Activated B cell treated with CpG ODN at 0.5 μM for 24 hours (primary cell): ENCODE measurements at places on chromosomes 13 and 19. TPM values are rescaled to one million over a fixed set of nuclear protein-coding genes. Genes with fewer than 3 reads are reported as not detected.

GRCh38 chr19:4316956-4317355, 12.6 kb downstream of the FSD1 start:
- DNase-seq, result no peak

- DNase-seq, result no peak
Measured at GRCh38 chr19:5246554-5247155, 94.0 kb downstream of the PTPRS start.

The SMAD9 gene
- not detected in 2 replicates for total RNA-seq

The RNF225 gene
- total RNA-seq, result 0.44 TPM in 1 of 2 replicates, not detected in the other

The GPR183 gene
- 84.5 and 86.4 TPM in 2 replicates for total RNA-seq

The BEST2 gene
- not detected in 2 replicates for total RNA-seq
